ENCODE measurements at places on chromosomes 12 and 14. TPM values are rescaled to one million over a fixed set of nuclear protein-coding genes. Genes with fewer than 3 reads are reported as not detected.
A peak's percentile ranks its signal among the peaks of the same experiment; 100 is the strongest.

DAO gene
- not detected for total RNA-seq

JDP2 gene
- total RNA-seq = 21.2 TPM

SLC6A13 gene
- total RNA-seq = 0.38 TPM

GRCh38 chr14:97782871-97783414, 985.8 kb downstream of the VRK1 start:
- no peak for DNase-seq

GRCh38 chr14:52080158-52080800, 11.4 kb upstream of the NID2 start:
- DNase-seq = no peak

DNA sequence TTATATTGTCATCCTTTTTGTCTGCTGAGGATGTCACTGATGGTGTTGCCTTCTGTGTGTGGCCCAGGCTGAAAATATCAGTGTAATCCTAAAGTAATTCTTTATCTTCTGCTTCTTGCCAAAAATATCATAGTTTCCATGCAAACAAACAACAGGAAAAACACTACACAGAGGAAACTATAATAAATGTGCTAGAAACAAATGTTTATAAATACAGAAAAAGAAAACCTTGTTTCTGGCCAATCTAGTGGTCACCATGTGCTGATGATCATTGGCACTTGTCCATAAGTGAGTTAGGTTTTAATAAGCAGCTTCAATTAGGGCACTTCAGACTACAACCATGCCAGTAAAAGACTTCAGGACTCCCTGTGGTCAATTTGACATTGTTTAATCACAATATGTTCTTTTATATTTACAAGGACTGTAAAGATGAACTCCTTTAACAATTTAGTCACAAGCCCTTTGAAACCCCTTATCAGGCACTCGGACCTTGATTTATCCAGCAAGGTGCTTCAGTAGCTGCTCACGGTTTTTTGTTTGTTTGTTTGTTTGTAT, 124.8 kb downstream of the TMTC3 start:
- no peak for DNase-seq

DNA sequence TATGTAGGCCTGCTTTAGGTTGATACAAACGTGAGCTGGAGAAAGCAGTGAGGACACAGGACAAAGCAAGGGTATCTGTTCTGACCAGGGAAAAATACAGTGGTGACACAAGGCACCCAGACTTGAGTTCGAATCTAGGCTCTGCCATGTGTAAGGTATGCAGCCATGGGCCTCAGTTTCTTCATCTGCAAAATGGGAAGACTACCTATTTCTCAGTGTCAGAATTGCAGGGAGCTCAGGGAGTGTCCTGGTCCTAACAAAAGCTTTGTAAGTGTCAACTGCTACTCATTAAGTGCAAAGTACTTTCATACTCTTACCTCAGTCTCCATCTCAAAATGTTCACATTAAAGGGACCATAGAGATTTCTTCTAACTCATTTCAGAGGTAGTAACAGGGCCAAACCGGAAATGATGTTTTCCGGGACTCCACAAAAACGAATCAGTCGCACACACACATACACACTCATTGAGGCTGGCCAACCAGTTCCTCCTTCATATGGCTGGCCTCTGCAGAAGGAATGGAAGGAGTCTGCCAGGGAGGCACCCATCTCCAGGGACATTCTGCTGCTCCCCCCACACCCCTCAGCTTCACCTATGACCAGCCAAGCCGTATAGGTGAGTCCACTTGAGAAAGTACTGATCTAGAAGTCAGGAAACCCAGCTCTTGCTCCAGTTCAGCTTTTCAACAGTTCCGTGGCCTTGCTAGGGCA, 7.8 kb downstream of the CTDSP2 start:
- no peak for DNase-seq

DNA sequence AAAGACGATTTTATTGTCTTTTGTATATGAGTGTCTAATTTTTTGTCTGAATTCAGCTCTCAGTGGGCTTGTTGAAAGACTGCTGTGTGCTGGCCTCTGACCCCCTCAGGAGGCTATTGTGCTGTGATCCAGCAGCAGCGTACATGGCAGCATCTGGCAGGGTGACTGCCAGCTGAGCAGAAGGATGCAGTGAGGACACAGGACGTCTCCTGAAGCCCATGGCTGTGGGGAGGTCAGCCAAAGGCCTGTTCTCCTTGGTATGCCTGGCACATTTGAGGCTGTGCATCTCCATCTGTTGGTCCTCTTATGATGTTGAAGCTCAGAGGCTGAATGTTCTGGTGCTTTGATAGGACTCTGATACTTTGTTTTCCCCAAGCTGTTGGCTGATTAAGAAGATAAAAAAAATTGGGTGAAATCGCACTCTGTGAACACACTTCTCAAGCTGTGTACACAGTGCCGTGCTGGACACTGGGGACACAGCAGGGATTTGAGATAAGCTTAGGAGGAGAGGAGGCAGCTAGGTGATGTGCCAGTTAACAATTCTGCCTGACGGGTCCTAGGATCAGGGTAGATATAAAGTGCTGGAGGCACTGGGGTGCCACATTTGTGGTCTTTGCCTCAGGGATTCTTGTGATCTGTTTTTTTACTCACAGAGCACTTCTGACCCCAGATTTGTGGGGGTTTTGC, 37.5 kb downstream of the EID3 start:
- DNase-seq = no peak

DNA sequence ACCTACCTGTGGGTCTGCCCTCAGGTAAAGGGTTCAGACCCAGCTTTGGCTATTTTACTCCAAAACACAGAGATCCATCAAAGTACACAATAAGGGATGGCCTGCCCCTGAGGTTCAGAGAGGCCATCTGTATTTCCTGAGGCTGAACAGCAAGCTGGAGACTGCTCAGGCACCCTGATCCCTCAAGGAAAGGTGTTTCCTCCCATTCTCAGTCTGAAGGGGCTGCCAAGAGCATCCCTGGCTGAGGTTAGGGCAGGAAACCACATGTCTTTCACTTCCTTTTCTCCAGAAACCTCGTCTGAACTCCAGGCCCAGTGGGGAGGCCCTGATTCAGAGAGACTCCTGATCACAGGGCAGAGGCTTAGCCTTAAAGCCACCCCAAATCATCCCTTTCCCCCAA, 1.5 kb downstream of the RILPL1 start:
- peak; percentile 22 for DNase-seq

- DNase-seq = no peak
Measured at GRCh38 chr12:4830556-4831210, 79.0 kb upstream of the KCNA1 start.

DNA sequence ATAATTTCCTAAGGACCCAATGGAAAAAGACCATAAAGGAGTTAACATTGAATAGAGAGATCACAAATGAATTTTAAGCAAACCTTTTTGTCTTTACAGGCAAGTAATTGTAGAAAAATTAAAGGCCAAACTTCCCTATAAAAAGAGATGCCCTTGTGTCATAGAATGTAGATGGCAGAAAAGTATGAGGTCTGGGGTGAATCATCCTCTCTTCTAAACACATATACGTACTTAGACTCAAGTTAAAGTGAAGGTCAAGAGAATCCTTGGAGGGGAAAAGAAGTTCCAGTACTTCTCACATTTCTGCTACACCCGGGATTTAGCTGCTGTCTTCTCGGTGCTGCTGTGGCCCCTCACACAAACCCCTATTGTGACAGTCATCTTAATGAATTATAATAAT, 116.2 kb upstream of the ARID2 start:
- no peak for DNase-seq

DNA sequence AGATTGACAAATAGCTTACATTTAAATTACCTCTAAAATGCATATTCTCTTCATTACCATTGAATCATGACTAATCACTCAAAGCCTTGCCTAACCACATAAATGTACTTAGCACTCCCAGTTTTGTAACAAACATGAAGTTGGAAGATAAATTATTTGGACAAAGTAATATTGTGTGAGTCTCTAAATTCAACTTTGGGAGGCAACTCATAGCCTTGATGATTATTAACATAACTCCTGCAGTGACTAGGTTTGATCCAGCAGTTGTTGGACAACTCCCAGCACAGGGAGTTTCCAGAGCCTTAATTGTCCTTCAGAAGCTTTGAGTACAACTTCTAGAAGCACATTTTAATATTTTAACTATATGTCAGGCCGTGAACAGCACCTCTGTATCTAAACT, 153.4 kb upstream of the PDZRN4 start:
- DNase-seq = no peak

DNA sequence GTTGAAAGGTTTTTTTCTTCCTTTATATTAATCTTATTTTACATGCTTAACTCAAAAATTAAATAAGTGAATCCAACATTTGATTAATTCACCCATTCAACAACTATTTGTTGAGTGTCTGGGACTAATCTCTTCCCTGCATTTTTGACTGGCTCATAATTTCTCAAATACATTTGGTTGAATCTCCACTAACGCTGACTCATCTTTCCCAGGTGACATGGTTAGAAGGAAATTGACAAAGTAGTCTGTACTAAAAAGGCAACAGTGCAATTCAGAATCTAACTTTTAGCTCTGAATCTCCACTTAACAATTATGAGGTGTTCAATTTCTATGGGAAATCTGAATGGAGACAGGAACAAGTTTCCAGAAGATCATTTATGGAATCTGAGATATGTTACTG, 88.9 kb downstream of the LIN7A start:
- no peak for DNase-seq

Data from activated B cell treated with CpG ODN at 0.5 μM for 24 hours (primary cell).